ENCODE measurements at places on chromosomes 2 and 18.
A peak's percentile ranks its signal among the peaks of the same experiment; 100 is the strongest.

GRCh38 chr2:12762337-12762736 lies 45.6 kb downstream of the TRIB2 start:
- no peak for DNase-seq

DNA sequence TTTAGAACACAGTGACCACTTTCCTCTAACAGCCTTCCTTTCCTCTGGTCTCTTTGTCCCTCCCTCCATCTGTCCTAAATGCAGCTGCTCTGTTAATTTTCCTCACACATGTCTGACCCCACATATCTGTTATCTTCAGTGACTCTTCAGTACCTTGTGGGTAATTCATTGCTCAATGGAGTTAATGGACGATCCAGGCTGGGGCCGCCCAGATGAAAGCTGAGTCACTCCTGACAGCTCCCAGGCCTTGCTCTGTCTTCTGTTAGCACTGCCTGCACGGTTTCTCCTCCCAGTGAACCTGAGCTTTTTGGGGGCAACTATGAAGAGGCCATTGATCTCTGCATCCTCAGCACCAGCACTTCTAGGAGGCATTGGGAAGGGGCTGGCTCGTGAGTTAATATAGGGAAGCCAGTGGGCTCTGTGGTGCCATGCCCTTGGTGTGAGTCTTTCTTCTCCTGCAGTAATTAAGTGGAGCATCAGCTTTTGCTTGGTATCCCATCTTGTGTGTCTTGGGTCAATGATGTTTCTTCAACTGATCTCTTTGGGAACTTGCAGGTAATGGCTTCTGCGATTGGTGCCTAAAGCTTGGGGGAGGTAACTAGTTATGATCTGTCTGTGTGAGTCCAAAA lies 67.3 kb downstream of the SNORC start:
- no peak for DNase-seq

DNA sequence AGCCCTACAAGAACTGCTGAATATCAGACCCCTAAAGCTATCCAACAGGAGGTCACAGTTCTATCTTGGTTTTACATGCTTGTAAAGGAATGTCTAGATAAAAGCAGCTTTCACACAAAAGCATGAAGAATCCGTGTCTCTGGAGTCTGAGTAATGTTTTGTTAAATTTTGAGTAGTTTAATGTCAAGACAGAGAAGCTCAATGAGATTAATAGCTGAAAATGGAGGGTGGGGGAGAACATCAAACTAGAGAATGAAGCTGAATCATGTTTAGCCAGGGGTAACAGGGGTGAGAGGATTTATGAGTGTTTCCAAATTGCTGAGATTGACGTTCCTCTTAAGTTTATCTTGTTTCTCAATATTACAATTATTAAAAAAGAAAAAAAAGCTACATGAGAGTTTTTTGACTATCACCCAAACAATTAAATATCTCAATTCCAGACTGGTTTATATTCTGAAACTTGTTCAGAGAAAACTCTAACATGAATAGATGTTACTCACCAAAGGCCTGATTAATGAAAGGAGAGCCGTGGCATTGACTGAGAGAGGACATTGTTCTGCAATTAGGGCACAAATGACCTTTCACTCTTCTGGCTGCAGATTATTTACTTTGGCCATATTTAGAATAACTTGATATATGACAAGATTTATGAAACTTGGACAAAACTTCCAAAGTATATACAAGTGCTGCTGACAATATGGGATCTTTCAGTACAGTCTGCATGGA lies 266.4 kb upstream of the ETAA1 start:
- DNase-seq: peak; percentile 46

- no peak for DNase-seq
These were observed 74.2 kb downstream of the MBD2 start for GRCh38 chr18:54150226-54150625.

- no peak for DNase-seq
These were observed 242.0 kb downstream of the TWIST2 start for GRCh38 chr2:239089884-239090283.

DNA sequence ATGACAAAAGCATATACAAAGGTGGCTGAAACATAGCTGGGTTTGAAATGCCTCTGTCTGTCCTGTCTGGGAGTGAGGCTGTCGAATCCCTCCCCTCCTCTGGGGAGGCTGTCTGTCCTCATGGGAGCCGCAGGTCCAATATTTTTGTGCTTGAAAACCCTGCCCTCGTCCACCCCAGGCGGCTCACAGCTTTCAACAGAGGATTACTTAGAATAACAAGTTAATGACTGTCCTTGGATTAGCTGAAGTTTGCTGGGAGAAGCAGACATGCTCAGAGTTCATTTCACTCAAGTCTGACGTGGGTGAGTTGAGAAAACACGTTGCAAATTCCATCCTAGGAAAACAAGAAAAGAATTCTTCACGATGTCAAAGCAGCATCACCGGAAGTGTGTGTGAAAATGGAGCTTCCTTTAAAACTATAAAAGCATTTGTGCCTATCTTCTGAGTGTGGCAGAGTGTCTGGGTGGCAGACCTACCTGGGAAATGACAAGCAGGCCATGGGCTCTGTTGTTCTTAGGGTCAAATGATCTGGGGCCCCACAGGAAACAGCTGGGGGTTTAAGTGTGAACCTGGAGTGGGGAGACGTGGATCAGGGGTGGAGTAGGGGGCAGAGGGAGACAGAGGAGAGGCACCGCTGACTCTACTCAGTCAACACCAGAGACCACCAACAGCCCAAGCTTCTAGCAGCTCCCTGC lies 77.1 kb downstream of the DDX1 start:
- no peak for DNase-seq

GRCh38 chr18:13618760-13619438 lies 107.5 kb downstream of the FAM210A start:
- DNase-seq: peak; percentile 9

DNA sequence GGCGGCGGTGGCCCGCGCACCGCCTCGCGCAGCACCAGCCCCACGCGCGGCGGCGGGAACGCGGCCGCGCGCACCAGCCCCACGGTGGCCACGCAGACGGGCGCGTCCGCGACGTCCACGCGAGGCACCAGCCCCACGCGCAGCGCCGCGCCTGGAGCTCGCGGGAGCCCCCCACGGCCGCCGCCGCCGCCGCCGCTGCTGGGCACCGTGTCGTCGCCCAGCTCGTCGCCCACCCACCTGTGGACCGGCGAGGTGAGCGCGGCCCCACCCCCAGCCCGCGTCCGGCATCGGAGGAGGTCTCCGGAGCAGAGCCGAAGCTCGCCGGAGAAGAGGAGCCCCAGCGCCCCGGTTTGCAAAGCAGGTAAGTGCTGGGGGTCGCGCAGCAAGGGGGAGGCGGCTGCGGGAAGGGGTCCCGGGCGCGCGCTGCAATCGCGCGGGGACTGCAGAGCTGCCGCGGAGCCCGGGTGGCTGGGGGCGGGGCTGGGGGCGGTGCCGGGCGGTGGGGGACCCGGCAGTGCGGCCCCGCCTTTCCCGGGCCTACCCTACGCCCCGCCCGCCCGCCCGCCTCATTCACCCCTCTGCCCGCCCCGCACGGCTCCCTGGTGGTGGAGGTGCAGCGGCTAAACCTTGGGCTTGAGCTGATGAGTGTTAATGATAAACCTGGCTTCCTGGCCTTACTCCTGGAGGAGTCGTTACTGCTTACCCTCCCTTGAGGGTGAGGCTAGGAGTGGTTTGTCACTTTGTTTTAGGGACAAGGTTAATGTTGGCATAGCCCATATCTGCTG lies 851 bp downstream of the FAM117B start:
- peak; percentile 64 for DNase-seq

- DNase-seq: no peak
These were observed 99.4 kb downstream of the ZNF516 start for GRCh38 chr18:76395609-76396008.

DNA sequence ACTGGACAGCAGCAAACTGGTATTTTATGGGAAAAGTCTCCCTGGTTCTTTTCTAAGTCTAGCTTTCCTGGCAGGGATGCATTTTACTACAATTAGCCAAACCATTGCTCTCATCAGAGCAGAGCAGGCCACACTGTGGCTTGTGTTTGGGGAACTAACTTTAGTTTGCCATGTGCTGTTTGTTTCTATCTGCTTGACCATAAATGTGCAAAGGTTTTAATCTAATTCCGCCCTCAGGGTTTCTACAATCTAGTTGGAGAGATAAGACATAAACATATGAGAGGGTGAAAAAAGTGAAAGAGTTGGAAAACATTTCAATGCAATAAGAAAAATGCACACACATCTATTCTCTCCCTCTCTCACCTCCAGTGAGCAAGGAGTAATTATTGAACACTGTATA lies 86.9 kb upstream of the MAPK4 start:
- no peak for DNase-seq

- no peak for DNase-seq
These were observed 728.4 kb downstream of the LRRTM4 start for GRCh38 chr2:76793647-76794334.

DNA sequence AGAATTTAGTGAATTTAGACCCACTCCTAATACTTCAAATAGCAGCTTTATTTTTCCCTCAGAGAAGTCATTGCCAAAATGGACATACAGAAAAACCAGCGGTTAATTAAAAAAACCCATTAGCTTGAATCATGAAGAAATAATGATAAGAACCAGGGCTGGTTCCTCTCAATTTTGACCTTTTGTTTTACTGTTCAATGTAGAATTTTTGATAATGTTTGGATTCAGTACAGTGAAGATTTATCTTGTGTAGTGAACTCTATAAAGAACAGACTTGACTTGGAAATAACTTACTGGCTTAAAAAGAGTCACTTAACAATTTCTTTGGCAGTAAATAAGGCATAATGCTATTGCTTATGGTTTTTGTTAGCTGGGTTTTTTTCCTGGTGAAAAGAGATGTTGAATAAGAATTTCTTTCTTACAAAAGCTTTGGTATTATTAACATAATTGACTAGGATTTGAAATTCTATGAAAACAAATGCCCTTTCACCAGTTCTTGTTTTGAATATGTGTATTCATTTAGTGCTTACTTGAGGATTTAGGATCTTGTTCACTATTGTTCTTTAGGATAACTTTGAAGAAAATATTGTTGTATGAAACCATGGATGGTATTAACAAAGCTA lies 73.4 kb upstream of the ITPRID2 start:
- DNase-seq: no peak

GRCh38 chr2:187003038-187003554 lies 154.1 kb upstream of the ZSWIM2 start:
- no peak for DNase-seq

DNA sequence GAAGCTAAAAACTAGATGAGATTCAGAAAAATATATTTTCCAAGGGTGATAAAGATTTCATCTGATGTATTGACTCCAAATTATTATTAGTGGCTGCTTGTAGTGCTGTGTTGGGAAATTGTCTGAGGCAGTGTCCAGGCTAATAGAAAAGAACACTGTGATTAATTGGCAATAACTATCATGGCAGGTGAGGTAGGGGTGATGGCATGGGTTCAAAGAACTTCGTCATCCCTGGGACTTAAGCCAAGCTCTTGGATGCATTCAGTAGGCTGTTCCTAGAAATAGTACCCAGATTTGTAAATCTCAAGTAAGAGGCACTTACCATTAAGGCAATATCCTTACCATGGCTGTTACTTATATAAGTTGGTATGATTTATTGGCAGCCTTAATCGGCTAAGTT lies 13.2 kb upstream of the RAPGEF4 start:
- no peak for DNase-seq

GRCh38 chr2:223027442-223027841 lies 24.5 kb upstream of the KCNE4 start:
- no peak for DNase-seq

- DNase-seq: no peak
These were observed 32.6 kb downstream of the TNS1 start for GRCh38 chr2:217970206-217970605.

- DNase-seq: no peak
These were observed 301.7 kb downstream of the PAX3 start for GRCh38 chr2:221997100-221997499.

- no peak for DNase-seq
These were observed 120.2 kb downstream of the CELF4 start for GRCh38 chr18:37445368-37445767.

- no peak for DNase-seq
These were observed 83.9 kb upstream of the REV1 start for GRCh38 chr2:99573634-99574251.

GRCh38 chr2:43648994-43649701 lies 12.1 kb downstream of the PLEKHH2 start:
- no peak for DNase-seq

- no peak for DNase-seq
These were observed 336.2 kb downstream of the EPHA4 start for GRCh38 chr2:221235941-221236340.

DNA sequence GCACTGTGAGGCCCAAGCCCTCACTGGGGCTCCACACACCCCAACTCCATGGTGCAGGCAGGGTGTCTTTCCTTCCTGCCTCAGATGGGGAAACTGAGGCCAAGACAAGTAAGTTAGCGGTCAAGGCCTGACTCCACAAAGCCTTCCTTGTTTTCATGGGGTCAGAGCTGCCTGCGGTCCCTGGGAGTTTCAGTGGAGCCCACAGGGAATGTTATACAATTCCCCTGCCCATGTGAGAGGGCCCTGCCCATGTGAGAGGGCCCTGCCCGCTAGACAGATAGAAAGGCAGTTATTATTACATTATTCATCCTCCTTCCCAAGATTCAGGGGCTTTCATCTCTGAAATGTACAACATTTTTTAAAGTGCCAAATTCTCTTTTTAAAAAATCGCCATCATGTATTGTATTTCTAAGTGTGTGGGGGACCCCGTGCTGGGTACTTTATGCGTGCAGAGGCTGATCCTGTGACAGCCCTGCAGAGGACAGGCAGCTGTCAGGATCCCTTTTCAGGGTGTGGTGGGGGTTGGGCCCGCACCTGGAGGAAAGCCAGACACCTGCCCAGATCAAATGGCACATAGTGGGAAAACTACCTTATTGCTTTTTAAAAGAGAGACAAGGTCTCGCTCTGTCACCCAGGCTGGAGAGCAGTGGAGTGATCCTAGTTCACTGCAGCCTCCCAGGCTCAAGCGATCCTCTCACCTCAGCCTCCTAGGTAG lies 23.4 kb downstream of the FBLN7 start:
- no peak for DNase-seq

GRCh38 chr2:157825885-157826284 lies 50.2 kb downstream of the ACVR1 start:
- DNase-seq: no peak

- no peak for DNase-seq
These were observed 277.3 kb downstream of the LRATD1 start for GRCh38 chr2:14909795-14910194.

DNA sequence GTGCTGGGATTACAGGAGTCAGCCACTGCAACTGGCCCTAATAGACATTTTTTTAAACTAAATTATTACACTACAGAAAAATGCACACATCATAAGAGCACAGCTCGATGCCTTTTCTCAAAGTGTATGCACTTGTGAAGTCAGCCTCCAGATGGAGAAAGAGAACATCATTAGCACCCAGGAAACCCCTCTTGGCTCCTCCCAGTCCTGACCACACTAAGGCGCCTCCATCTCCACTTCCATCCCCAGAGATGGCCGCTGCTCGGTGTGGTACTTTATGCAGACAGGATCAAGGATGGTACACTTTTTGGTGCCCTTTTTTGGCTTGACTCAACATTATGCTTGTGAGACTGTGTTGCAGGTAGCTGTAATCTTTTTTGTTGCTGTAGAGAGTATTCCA lies 34.8 kb downstream of the RRM2 start:
- no peak for DNase-seq
